NCI-H1436 (cell line): ENCODE measurements at places on chromosomes 11 and 22.

DNA sequence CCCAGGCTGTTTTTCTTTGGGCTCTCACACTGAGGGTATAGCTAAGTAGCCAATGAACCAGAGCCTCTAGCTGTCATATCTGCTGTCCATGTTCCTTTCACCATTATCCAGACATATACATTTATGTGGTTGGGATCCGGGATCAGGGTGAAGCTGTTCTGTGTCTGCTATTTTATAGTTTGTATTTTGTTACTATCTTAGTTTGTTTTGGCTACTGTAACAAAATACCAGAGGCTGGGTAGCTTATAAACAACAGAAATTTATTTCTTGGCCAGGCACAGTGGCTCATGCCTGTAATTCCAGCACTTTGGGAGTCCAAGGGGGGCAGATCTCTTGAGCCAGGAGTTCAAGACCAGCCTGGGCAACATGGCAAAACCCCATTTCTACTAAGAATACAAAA lies 40.5 kb upstream of the CABP7 start:
- no peak for DNase-seq

DNA sequence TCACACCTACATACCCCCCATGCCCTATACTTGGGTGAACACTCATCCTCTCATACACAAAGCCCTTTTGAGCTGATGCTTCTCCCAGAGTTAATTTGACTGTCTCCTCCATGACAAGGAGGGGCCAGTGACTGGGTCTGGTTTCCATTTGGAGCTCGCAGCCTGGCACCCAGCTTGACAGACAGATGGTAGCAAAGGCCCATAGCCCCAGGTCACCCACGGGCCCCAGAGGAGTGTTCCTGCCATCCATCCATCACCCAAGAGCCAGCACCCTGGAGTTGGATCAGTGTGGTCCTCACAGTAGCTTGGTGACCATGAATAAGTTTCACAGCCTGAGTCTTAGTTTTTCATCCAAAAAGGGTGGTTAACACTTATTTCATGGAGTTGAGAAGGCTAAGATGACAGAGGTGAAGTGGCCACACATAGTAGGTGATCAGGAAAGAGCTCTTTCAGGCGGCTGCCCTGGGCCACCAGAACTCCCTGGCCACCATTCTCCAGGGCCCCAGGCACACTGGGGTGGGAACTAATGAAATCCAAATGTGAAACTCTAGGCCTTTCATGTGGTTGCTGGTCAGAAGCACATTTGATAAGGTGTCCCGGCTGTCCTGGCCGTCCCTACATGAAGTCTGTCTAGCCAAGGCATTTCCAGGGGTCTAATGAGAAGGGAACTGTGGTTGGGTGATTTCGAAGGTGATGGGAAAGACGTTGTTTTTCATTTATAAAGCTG lies 42.4 kb downstream of the LIF start:
- no peak for DNase-seq

GRCh38 chr11:15655552-15655951 lies 540.8 kb downstream of the INSC start:
- no peak for DNase-seq

DNA sequence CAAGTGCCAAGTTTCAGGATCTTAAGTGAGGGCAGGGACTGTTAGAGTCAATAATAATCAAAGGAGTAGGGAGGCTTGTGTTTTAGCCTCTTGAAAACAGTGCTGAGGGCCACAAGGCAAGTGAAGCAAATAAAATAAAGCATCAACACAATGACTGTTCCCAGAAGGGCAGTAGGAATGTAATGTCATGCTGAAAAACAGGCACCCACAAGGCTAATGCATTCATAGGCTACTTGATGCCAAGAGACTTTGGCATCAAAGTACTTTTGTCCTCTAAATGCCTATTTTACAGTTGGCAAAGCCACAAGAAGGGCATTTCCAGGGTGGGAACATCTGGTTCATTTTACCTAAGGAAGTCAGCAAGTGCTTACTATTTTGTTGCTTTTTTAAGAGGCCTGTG lies 22.9 kb downstream of the RAB39A start:
- no peak for DNase-seq

GRCh38 chr11:127678631-127679030 lies 678.1 kb upstream of the KIRREL3 start:
- no peak for DNase-seq

DNA sequence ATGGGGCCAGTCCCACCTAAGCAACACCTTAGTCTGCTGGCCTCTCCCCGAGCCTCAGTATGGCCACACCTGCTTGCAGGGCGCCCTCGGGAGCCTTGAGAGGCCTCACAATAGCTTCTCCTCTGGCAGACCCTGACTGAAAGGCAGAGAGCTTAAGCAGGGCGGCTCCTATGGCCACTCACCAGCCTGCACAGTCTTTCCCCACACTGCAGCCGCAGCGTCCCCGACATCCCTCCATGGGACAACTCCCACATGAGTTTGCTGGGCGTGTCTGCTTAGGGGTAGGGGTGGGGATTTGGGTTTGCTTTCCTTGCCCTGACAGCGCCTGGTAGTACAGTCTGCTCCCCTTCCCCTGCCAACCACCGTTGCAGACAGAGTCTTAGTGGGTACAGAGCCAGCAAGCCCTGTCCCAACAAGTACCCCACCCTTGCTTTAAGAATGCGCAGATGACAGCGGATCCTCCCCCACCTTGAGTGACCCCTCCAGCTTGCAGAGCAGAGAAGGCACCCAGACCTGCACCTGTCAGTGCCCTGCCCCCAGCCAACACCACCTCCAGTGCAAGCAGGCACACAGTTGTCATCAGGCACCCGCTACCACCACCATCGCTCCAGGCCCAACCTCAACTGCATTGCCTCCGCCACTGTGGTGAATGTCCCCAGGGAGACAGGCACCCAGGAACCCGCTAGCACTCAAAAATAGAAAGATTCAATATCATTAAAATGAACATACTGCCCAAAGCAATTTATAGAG lies 413.8 kb upstream of the ARHGAP42 start:
- DNase-seq = no peak

- DNase-seq = no peak
These were observed 215.1 kb upstream of the BLID start for GRCh38 chr11:122331079-122331478.

DNA sequence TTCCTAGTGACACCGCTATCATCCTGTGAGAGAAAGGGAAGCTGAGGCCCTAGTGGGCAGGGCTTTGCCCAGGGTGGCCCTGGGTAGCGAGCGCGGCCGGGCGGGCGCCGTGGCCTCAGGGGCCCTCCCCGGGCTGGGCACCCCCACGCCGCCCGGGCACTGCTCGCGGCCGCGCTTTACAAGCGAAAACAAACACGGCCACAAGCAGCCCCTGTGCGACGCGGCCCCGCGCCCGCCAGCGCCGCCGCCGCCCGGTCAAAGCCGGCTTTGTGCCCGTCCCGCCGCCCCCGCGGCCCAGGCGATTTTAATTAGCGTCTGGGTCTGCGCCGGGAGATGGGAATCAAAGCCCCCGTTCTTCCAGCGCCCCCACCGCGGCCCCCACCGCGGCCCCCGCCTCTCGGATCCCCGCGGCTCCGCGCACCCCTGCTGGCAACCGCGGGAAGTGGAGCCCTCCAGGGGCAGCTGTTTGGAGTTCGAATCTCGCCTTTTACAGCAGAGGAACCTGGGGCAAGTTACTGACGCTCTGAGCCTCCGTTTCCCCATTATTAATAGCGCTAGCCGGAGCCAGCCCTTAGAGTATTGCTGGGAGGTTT lies 47.9 kb downstream of the CHRDL2 start:
- no peak for DNase-seq
